ENCODE measurements at places on chromosomes 12 and 14. TPM values are rescaled to one million over a fixed set of nuclear protein-coding genes. Genes with fewer than 3 reads are reported as not detected.

GRCh38 chr12:9223830-9224229, 15.6 kb upstream of the PZP start:
- DNase-seq = no peak

Gene PRIM1
- 4.0 TPM for total RNA-seq

GRCh38 chr14:75840911-75841310, 140.9 kb downstream of the TGFB3 start:
- DNase-seq = no peak

Gene RASAL1
- not detected for total RNA-seq

Gene KRT81
- total RNA-seq = not detected

- no peak for DNase-seq
These were observed 164.1 kb downstream of the SRGAP1 start for GRCh38 chr12:64008596-64008995.

- DNase-seq = no peak
These were observed 2.8 kb upstream of the ITGA5 start for GRCh38 chr12:54421879-54422250.

GRCh38 chr14:79028281-79028680, 858.1 kb downstream of the NRXN3 start:
- DNase-seq = no peak

DNA sequence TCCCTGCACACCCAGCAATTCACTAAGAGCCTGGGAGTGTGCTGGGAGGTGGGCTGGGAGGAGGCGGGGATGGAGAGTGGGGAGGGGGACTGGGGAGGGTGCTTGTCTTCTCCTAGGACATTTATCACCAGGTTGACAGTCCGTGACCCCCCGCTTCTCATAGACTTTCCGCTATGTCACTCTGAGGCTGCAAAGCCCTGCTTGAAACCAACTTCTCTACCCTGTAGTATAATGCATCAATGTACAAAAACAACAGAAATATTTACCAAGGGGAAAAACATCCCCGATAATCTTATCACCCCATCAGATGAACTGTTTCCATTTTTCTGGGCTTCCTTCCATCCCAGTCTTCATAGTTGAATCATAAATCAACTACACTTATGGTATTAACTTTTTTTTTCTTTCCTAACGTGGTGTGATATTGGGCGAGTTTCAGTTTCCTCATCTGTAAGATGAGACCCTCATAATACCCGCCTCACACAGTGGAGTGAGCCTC, 28.6 kb upstream of the BATF start:
- no peak for DNase-seq

DNA sequence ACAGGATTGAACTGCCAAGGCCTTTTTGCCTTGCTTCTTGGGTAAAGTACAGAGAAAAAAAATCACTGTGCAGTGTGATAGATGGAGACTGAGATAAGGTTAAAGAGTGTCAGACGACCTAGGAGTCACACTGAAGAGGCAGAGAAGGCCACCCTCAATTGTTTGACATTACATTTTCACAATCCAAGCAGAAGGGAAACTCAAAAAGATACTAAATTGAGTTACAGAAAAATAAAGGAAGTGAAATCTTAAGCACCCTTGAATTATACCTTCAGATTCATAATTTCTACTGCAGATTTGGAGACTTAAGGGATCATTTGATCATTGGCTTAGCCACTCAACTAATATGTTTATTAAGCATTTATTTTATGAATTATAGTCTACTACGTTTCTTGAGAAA, 97.1 kb downstream of the MYF5 start:
- DNase-seq = no peak

Gene MGP
- 9.1 TPM for total RNA-seq

DNA sequence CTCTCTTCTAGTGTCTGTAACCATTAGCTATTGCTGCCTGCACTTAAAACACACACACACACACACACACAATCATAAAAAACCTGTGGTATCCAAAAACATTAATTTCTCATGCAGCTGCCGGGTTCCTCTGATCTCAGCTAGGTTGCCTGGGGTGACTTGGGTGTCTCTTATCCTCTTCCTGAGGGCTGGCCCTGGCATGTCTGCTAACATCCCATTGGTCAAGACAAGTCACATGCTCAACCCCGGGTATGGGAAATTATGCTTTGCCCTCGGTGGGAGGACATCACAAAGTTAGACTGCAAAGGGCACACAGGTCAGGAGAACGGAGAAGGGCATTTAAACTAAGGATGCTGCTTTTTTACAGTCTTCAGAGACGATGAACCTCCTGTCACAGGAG, 55.7 kb downstream of the TRPV4 start:
- no peak for DNase-seq

Gene COX8C
- total RNA-seq = not detected

GRCh38 chr14:34711169-34711568, 3.2 kb downstream of the CFL2 start:
- no peak for DNase-seq

DNA sequence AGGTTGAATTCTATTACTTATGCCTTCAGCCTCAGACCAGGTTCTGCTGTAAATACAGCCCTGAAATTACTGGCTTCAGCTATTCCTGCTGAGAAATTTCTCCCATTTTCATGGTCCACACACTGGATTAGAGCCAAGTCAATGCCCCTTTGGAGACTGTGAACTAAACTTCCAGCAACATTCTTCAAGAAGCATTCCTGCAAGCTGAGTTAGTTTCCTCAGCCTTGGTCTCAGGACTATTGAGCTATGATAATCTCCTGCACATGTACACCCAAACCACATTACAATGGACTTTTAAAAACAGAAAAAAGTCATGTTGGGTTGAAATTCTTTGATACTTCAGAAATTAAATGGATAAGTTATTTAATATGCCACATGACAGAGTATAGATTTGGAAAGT, 58.0 kb upstream of the AVPR1A start:
- DNase-seq = no peak

Gene CCDC196
- total RNA-seq = not detected
